ENCODE measurements at places on chromosomes 4 and X.
A peak's percentile ranks its signal among the peaks of the same experiment; 100 is the strongest.

- no peak for DNase-seq
These were observed 158.8 kb downstream of the CAMK2D start for GRCh38 chr4:113602646-113603228.

- DNase-seq, result no peak
These were observed 58.5 kb downstream of the ADRA2C start for GRCh38 chr4:3824521-3825270.

DNA sequence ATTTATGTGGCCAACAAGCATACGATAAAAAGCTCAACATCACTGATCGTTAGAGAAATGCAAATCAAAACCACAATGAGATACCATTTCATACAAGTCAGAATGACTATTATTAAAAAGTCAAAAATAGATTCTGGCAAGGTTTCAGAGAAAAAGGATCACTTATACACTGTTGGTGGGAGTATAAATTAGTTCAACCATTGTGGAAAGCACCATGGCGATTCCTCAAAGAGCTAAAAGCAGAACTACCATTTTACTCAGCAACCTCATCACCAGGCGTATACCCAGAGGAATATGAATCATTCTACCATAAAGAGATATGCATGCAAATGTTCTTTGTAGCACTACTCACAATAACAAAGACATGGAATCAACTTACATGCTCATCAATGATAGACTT lies 478.7 kb upstream of the GALNTL6 start:
- DNase-seq, result peak; percentile 84

GRCh38 chr4:3123181-3123671 lies 48.7 kb downstream of the HTT start:
- no peak for DNase-seq

GRCh38 chr4:152243206-152243605 lies 292.7 kb downstream of the FBXW7 start:
- no peak for DNase-seq

DNA sequence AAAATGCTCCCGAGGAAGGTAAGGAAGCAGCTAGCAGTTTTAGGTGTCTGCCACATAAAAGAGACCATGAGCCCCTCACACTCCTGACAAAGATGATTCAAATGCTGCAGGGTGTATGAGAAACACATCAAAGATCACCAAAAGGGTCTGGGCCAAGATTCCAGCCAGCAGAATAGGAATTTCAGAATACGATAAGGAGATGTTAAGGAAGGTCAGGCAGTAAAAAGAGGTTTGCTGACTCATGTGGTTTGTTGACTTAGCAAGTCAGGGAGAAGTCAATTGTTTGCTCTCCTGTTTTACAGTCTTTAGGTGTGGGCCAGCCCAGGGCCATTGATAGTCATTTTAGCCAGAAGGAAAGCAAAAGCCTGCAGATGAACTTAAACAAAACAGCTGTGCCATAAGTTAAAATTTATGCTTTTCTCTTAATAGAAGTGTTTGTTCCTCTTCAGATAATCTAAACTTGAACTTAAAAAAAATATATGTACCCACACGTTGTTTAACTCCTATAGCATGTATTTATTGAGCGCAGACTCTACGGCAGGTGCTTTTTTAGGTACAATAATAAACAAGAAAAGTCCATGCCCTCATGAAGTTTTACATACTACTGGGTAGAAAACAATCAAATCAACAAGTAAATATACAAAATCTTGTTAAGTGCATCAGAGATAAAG lies 115.6 kb downstream of the CAMK2D start:
- peak; percentile 72 for DNase-seq

GRCh38 chr4:38610966-38611431 lies 53.0 kb upstream of the KLF3 start:
- DNase-seq, result no peak

DNA sequence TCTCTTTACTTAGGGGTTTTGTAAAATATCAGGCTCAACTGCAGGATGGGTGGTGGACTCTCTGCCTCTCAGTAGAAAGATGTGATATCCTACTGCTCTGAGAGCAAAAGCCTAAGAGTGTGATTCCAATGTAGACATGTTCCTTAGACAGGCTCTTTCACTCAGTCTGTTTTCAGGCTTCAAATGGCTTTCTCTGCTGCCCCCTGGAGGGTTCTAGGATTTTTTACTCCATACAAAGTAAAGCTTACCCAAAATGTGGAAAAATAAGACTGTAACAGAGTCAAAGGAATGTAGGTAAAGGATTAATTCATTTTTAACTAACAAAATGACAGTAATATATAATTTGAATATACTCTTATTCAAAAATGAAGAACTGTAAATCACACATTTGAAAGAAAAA lies 32.1 kb downstream of the ZGRF1 start:
- peak; percentile 22 for DNase-seq

DNA sequence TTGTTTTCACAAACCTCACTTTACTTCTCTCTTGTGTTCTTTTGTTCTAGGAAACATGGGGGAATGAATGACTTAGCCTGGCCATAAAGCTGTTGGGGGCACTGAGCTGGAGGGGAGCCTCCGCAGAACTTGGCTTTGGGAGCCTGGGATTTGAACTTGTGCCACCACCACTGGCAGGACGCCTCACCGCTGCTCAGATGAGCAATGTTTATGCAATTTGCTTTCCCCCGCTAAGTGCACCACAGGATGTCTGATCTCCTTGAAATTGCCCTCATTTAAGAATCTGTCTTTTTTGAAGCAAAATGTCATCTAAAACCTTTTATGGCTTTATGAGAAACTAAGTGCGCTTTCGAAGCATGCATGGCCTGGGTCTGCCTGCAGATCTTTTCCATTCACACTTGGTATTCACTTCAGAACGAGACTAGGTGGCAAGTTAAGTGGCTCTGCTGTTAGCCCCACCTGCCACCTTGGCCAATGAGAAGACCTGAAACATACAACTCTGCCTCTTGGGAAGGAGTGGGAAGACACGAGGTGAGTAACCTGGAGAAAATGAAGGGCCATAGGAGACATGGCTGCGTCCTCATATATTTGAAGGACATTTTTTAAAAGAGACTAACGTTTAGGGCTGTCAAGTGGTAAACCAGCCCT lies 119.3 kb downstream of the LDB2 start:
- DNase-seq, result no peak

- DNase-seq, result no peak
These were observed 119.3 kb downstream of the C4orf51 start for GRCh38 chr4:145799223-145799622.

GRCh38 chr4:3407171-3407771 lies 34.5 kb upstream of the HGFAC start:
- no peak for DNase-seq
